ENCODE measurements at places on chromosomes 2 and 18.

- peak; percentile 19 for DNase-seq
Observed at GRCh38 chr2:143728498-143728897, 599.3 kb downstream of the ARHGAP15 start.

DNA sequence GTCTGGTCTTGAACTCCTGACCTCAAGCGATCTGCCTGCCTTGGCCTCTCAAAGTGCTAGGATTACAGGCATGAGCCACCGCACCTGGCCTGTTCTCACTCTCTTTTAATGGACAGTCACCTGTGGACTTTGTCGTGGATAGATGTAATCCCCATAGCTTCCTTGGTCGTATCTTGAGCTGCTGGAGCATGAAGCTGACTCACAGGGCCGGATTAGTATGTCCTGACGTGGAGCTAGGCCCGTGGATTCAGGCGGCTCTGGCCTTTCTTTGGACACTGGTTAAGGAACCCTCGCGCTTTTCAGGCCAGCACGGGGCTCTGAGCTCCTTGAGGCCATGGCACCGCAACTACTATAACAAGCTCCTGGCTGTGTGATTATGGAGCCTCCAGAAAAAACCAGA, 27.5 kb upstream of the GBX2 start:
- no peak for DNase-seq

DNA sequence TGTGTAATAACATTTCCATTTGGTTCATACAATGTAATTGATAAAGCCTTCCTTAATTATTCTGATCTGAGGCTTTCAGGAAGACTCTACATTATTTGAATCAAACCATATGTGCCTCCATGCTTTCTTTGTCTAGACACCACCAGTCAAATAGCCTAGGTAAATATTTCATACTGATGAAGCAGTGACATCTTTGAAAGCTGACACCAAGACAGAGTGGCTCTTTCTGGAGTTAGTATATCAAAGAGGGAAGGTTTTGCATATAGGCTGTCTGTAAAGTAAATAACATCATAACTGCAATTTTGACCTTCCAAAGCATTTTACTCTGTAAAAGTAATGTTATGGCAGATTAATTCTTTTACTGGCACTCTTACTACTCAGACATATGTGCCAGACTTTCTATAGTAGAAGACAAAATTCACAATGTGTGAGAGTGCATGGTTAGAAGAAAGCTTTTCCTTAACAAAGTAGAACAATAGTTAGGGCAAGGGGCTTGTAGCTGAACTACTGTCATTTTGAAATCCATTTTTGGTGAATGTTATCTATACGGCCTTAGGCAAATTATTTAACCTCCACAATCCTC, 177.3 kb downstream of the ERBB4 start:
- DNase-seq = no peak

DNA sequence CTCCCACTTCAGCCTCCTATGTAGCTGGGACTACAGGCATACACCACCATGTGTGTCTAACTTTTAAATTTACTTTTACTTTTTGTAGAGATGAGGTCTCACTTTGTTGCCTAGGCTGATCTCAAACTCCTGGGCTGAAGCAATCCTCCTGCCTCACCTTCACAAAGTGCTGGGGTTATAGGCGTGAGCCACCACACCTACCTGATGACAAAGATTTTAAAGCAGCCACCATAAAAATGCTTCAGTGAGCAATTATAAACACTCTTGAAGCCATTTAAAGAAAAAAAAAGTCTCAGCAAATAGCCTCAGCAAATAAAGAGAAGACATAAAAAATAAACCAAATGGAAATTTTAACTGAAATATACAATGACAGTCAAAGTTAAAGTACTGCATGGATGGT, 35.6 kb downstream of the MRPS5 start:
- DNase-seq = no peak

- no peak for DNase-seq
Observed at GRCh38 chr2:9251154-9252001, 44.8 kb downstream of the ASAP2 start.

GRCh38 chr2:155298001-155298400, 599.5 kb downstream of the KCNJ3 start:
- DNase-seq = no peak

DNA sequence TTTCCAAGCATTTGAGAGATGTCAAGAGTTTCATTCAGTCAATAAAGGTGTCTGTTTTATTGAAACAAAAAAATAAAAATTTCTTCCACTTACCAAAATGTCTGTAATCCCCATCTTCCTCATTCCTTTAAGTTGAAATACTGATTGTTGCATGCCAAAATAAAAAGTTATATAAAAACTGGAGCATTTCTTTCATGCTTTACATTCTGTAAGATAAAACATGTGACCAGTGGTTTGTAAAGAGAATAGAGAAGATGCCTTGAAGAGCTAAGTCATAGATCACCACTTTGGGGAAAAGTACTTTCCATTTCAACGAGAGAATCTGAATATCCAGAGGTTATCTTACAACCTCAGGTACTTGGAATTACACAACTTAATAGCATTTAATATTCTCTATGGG, 35.9 kb upstream of the MYO1B start:
- DNase-seq = no peak

DNA sequence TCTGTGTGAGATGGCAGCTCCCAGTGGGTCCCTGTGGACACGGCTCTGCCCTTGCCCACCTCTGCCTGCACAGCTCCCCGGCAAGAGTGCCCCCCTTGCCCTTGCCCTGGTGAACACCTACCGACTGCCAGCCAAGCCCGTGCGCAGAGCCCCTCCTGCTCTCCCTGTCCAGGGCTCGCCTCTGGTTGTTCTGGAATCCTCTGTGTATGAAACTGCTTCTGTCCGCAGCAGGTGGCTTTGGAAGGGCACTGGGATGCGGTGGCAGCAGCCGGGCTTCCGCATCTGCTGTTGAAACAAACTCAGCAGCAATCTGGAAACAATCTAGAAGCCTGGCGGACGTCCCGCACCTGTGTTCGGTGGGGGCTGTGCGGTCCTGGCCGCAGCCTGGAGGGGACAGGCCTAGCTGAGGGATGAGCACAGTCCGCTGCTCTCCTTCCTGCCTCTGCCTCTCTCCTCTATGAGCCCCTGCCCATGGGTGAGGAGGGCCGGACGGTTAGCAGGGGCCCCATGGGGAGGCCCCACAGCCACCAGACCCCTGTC, 34.0 kb upstream of the KLF11 start:
- no peak for DNase-seq

GRCh38 chr18:42048158-42048557, 93.1 kb downstream of the PIK3C3 start:
- DNase-seq = no peak

DNA sequence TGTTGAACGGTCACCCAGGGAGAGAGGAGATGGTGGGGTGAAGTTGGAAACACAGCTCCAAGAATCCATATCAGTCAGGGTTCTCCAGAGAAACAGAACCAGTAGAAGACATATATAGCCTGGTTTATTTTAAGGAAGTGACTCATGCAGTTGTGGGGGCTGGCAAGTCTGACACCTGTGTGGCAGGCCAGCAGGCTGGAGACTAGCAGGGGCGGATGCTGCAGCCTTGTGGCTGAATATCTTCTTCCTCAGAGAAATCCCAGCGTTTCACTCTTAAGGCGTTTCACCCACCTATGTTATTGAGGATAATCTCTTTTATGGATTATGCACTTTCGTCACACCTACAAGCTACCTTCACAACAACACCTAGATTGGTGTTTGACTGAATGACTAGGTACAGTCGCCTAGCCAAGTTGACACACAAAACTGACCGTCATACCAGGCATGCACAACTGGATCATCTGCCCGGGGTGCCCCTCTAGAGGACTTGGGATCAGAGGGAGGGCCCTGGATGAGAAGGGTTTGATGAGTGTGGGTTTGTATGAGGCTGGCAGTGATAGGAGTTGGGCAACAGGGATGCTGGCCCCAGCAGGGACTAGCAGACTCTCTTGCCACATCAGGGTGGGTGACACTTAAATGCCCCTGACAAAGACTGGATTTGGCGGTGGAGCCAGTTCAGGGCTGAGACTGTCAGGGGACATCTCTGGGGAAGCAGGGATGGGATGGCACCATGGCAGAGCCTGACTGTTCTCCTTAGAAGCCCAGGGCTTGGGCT, 23.4 kb downstream of the MROH2A start:
- DNase-seq = peak; percentile 17

GRCh38 chr18:54030434-54030833, 194.0 kb downstream of the MBD2 start:
- DNase-seq = no peak
